ENCODE measurements at places on chromosomes 4 and X.

DNA sequence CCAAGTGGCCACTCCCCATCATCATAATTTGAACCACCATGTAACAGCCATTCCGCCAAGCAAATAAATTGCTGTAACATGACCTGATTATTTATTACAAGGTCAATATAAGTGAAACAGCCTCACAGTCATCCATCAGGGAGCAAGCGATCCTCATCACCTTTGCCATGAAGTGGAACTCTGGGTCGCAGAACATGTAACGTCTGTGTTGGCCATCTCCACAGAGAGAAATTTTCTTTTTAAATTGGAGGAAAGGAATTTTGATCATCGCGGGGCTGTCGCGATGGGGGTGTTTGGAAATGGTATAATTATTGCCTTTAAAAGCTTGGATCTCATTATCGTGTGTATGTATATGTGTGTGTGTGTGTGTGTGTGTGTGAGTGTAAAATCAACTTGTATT is 90.2 kb downstream of the SHOX start:
- H3K4me3 ChIP-seq: no peak overlapping the region
- H3K27me3 ChIP-seq: no peaks in the 10 kb centered on the region
- H3K4me1 ChIP-seq: no peaks in the 10 kb centered on the region
- DNase-seq: no peak

DNA sequence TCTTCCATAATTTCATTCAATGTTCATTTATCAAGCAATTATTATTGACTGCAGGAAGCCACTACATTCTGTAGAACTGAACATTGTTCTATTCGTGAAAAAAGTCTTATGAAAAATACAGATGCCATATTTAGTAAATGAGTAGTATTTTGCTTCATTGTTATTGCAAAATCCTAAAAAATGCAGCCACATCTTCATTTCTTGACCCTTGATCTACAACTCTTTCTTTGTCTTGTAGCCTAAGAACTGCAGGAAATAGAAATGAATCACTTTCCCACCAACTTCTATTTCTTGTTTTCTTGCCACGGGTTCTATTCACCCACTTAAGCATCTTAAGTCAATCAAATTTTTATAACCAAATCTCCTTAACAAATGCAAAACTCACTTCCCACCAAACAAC is 63.3 kb downstream of the KCNIP4 start:
- no peak overlapping the region for H3K4me3 ChIP-seq
- no peak overlapping the region for H3K27ac ChIP-seq
- DNase-seq: no peak
- no peaks in the 10 kb centered on the region for H3K36me3 ChIP-seq

DNA sequence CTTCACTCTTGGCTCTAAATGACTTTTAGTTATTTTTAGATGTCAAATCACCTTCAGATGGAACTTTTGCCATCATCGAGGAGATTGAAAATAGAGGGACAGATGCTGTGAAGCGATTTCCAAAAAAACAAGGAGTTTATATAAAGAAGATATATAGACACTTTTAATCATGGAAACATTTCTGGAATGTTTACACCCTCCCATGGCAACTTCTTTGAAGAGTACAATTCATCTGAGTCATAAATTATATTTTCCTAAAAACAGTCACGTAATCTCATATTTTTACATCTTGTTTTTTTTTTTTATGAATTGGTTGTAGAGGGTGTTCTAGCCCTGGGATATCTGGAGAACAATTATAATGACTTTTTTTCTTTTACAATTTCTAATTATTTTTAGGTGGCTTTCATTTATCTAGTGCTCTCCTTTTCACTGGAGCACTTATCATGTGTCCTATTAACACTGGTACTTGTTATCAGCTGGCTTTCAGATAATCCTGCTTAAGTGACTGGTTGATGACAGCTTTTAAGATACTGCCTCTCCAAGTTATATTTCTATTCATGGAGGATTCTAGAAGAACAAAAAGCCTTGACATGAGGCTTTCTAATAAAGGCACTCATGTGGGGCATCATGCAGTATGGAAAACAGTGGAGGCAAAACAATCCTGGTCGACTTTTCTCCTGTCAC is 24.9 kb downstream of the PCDH7 start:
- H3K4me3 ChIP-seq: no peak overlapping the region
- no peak for DNase-seq
- H3K27ac ChIP-seq: no peak overlapping the region
- no peaks in the 10 kb centered on the region for H3K36me3 ChIP-seq
- H3K4me1 ChIP-seq: no peaks in the 10 kb centered on the region

- DNase-seq: no peak
- no peak overlapping the region for H3K4me3 ChIP-seq
- no peaks in the 10 kb centered on the region for H3K36me3 ChIP-seq
- H3K4me1 ChIP-seq: peaks cover 29% of the 10 kb centered on the region
Observed at GRCh38 chr4:6201580-6202091, 1.3 kb upstream of the JAKMIP1 start.

- no peak overlapping the region for H3K27ac ChIP-seq
- no peaks in the 10 kb centered on the region for H3K36me3 ChIP-seq
- no peaks in the 10 kb centered on the region for H3K4me1 ChIP-seq
- H3K4me3 ChIP-seq: no peak overlapping the region
Observed at GRCh38 chrX:145178268-145178667, 69.0 kb upstream of the SPANXN1 start.

GRCh38 chrX:74453178-74453577 is 31.9 kb downstream of the SLC16A2 start:
- H3K27ac ChIP-seq: no peak overlapping the region
- H3K36me3 ChIP-seq: no peaks in the 10 kb centered on the region
- H3K4me3 ChIP-seq: no peak overlapping the region
- H3K4me1 ChIP-seq: no peaks in the 10 kb centered on the region

DNA sequence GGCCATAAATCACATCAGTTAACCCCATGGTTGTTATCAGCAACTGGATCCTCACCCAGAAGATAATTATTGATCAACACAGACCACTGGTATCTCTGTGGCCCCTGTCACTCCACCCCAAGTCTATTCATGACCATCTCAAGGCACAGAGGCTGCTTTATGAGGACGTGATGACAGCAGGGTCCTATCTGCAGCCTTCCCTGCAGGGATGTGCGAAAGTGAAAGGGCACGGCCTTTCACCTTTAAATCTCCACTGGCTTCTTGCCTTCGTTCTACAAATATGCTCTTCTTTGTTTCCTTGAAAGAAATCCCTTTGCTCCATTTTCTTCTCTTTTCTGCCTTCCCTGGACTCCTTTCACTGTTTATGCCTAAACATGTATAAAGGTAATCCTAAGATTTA is 170.6 kb upstream of the EDNRA start:
- H3K27me3 ChIP-seq: no peaks in the 10 kb centered on the region
- H3K4me1 ChIP-seq: no peaks in the 10 kb centered on the region
- H3K27ac ChIP-seq: no peak overlapping the region
- no peak overlapping the region for H3K4me3 ChIP-seq
- H3K36me3 ChIP-seq: no peaks in the 10 kb centered on the region
